SK-N-SH treated with all-trans-retinoic acid at 6 μM for 48 hours (cell line): ENCODE measurements at places on chromosomes 3 and 15.

GRCh38 chr15:70856177-70856883 is 2.4 kb upstream of the LARP6 start:
- ATAC-seq, result peak; percentile 40

- no peak for ATAC-seq
Measured at GRCh38 chr3:72388644-72389043, 459.6 kb downstream of the SHQ1 start.

DNA sequence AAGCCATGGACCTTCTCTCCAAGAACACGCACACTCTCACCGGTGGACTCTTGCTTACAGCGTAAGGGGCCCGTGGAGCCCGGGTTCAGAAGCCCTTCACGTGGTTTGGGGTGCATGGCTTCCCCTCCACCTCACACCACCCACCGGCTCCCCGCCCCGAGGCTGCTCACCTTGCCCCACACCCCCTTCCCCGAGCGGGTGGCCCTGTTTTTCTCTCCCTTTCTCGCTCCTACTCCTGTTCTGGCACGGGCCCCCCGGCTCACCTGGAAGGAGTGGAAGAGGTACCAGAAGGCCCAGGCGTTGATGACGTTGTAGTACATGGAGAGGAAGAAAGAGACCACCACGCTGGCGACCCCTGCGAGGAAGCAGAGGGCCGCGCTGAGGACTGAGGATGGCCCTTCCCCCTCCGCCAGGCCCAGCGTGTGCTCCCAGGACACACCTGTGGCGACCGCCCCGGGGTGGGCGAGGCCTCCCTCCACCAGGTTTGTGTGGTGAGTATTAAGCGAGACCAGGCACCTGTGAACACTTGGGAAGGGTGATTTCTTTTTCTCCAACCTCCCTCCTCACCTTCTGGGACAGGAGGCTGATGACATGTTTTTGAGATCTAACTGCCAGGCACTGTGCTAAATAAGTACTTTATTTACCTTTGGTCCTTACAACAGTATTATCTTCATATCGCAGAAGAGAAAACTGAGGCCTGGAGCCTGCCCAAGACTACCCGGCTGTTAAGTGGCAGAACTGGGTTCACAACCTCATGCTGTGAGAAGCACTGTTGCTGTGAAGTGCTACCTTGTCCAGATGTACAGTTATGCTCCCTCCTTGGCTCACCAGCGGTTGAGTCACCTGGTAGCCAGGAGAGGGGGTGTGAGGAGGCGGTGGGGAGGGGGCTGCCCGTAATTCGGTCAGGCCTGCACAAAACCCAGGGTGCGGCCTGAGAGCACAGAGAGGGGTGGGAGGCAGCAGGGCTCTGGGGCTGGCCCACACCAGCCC is 16.3 kb downstream of the SLC6A20 start:
- ATAC-seq, result no peak

GRCh38 chr15:77550301-77551251 is 82.1 kb downstream of the LINGO1 start:
- ATAC-seq, result no peak

DNA sequence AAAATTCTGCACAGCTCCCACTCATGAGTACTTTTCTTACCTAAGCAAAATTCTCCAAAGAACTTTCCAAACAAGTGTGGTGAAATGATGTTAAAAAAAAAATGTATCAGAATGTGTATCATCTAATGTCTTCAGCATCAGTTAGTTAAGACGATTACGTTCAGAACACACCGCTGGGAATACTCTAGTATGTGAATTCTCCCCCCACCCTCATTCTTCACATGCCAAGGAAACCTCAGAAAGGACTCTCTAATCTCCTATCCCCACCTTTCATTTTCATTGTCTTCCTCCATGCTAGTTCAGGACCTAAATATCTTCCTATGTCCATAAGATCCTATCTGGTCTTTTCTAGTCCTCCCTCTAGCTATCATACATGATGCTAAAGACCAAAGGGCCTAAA is 457.4 kb downstream of the SHQ1 start:
- no peak; the same call in 2 of the 3 replicates for ATAC-seq

DNA sequence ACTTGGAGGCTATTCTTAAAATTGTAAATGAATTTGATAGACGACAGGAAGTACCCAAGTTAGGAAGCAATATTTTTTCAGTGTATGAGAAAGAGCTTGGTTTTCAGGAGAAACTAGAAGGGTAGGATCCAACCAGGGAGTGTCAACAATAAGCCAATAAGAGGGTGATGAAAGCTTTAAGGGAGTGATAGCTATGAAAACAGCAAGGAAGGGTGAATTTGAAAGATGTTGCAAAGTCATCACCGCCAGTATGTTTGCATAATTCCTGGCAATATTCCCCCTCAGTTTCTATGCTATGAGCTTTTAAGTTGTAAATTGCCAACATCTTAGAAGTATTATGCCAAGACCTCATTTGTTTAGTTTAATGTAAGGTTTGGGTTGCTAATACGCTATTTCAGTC is 11.8 kb upstream of the CSTA start:
- ATAC-seq, result no peak

DNA sequence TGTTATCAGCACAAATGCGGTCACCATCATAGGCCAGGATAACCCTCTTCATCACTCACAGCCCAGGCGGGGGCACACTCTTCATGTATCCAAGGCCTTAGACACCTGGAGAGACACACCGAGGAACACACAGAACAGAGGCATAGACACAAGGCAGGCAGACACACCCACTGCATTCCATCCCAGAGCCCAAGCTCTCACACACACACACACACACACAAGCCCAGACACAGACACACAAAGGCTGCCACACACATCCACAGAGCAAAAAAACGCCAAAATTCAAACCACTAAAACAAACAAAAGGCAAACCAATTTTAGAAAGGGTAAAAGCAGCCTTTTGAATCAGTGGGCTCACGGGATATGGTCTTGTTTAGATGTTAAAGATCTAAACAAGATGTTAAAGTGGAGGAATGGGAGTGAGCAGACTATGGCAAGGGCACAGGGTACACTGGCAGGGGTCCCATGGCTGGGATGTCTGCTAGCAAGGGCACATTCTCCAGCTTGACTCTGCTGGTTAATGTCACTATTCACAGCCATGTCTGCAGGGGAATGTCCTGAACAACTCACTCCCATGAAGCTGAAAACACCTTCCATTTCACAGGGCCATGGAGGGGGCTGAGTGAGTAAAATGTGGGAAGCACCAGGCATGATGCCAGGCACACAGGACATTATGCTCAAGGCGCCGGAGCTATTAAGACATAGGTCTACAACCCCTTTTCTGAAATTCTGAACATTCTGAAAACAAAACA is 14.9 kb upstream of the CRABP1 start:
- ATAC-seq, result peak; percentile 31; the same call in 2 of the 3 replicates

- ATAC-seq, result no peak
Measured at GRCh38 chr3:143763564-143764162, 84.6 kb downstream of the SLC9A9 start.

DNA sequence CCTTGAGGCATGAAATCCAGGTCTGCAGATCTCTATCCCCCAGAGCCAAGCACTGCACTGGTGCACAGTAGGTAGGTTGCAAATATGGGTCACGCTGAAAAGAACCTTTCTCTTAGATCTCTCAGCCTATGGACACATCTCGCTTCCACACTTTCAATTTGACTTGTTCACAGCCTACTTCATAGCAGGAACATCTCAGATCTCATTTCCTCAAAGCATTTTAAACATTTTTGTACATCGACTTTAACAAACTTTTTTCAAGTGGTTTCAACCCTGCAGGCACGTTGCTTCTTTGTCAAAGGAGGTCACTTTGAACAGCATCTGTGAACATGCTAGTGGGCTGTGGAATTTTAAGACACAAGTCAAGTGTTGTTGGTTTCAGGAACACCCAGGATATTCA is 76.0 kb downstream of the SLC12A8 start:
- no peak for ATAC-seq

DNA sequence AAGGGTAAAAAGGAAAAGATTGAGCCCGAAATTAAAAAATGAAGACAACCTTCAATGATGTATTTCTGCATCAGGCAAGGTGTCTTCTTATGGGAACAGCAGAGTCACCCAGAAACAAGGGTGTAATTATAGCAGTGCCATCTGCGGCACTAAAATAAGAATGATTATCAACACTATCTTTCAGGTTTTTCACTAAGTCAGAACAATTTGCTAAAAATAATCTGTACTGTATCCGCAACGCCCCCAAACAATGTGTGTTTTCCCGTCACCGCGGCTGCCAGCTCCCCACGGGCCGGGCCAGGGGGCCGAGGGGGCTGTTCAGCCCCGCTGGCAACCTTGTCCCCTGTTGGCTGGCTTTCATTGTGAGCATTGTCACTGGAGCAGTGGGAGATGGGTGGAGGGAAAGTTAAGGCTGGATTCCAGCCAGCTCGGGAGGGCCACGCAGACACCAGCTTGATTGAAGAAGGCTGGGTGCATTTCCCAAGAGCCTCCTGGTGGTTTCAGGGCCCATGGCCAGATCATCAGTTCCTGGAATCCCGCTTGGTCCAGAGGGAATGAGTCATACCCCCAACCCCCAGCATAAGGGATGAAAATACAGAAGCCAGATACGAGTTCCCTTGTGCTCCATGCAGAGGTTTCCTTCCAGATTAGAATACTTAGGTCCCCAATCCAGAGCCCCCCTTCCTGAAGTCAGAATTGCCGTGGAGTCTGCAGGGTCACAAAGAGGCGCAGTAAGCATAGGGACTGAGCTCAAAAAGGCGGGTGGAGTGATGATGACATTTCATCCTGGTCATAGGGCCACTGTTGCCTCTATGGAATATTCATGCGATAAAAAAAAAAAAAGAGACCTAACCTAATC is 90.2 kb upstream of the KLF13 start:
- peak; percentile 96 for ATAC-seq

DNA sequence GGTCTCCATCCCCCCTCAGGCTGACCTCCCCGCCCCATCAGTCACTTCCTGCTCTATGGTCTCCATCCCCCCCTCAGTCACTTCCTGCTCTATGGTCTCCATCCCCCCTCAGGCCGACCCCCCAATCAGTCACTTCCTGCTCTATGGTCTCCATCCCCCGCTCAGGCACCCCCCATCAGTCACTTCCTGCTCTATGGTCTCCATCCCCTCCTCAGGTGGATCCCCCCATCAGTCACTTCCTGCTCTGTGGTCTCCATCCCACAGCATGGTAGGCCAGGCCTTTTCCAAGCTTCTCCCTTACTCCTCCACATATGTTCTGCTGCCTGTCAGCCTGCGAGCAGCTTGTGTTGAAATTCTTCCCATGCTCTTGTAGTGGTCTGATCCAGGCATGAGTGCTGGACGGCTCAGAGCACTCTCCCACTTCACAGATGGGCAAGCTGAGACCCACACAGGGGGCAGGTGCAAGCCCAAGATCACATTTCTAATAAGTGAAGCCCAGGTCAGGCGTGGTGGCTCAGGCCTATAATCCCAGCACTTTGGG is 36.8 kb downstream of the BDH1 start:
- ATAC-seq, result no peak

DNA sequence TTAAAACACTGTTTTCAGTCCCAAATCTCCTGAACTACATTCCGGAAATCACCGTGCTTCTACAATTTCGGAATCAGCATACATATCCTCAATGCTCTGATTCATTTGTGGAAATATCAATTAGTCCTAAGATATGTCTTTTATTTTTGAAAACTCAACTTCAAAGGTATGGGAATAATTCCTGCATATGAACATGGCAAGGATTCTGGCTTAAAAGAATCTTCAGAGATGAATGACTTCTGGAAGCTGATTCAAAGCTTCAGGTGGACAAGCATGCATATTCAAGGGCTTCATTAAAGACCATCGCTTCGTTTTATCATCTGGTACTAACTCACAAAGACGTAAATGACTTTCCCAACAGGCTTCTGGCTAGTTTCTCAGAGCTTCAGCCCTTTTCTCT is 246.0 kb upstream of the LRRN1 start:
- ATAC-seq, result no peak

DNA sequence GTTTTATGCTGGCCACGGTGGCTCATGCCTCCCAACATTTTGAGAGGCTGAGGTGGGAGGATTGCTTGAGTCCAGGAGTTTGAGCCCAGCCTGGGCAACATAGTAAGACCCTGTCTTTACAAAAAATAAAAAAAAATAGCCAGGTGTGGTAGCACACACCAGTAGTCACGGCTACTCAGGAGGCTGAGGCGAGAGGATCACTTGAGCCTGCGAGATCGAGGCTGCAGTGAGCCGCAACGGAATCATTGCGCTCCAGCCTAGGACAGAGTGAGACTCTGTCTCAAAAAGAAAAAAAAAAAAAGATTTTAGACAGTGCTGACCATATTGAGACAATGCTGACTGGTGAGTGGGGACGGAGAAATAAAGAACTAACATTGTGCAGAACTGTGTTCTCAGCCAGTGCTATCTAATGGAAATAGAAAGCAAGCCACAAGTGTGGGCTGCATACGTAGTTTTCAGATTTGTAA is 67.2 kb downstream of the ST6GAL1 start:
- ATAC-seq, result no peak

DNA sequence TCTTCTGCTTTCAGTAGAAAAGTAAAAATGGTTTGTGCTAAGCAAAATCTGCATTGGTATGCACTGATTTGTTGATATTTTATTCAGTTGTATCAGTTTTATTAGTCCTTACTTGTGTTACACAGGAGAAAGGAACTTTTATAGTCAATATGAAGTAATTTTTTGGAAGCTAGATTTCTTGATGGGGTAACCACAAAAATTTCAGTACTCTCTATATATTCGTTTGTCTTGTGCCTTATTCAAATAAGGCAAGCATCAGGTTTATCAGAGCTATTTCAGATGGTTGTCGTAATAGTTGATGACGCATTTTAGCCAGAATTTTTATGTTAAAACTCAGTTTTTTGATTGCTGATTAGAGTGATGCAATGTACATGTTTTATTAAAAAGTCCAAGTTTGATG is 50.7 kb upstream of the NIPA1 start:
- no peak for ATAC-seq

DNA sequence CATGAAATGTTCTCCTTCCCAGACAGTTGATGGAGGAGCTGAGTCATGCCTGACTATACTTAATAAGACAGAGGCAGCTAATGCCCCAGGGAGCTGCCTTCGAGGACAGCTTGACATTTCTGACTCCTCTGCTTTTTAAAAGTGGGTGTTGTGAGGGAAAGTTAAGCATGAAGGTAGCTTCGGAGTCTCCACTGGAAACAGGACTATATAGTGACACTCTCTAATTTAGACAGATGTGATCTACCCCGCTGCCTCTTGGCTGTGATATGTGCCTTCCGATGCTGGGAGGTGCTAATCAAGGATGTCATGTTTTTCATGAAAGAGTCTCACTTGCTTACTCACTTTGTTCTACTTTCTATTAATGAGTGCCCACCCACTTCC is 72.7 kb downstream of the IL1RAP start:
- ATAC-seq, result peak; percentile 75

DNA sequence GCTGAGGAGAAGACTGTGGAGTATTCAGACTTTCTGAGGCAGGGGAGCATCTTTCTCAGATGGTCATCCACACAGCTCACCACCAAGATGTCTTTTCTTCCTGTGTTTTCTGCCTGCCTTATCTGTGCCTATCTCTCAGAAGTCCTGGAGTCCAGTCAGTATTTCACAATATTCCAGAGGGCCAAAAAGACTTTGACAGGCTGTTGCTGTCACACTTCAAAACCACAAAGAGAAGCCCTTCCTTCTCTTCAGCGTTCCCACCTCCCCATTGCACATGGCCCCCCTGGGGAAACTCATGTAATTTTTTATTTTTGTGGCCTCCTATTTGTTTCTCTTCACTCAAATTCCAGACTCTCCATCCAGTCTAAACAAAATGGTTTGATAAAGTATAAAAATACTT is 585.2 kb downstream of the EPHA3 start:
- ATAC-seq, result no peak

- ATAC-seq, result no peak
Measured at GRCh38 chr3:78634316-78634715, 1133.5 kb downstream of the ROBO1 start.
